ENCODE measurements at places on chromosomes 5 and 9.

- DNase-seq: no peak
Measured at GRCh38 chr5:58040044-58040443, 419.8 kb downstream of the PLK2 start.

DNA sequence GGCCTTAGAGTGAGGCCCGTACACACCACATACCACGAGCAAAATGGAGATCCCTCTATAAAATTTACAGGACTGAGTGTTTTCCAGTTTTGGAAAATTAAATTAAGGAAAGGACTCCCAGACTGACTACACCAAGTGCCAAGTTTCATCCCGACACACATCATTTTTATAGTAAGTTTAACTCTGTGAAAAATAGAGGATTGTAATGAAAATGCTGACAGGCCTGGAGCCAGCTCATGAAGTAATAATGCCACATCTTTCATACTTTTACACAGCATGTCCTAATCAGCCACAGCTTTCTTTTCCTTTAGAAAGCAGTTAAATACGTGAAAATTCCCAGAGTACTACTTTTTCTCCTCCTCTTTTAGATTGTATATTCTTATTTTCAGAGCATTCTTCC is 169.2 kb downstream of the SAXO1 start:
- no peak for DNase-seq

DNA sequence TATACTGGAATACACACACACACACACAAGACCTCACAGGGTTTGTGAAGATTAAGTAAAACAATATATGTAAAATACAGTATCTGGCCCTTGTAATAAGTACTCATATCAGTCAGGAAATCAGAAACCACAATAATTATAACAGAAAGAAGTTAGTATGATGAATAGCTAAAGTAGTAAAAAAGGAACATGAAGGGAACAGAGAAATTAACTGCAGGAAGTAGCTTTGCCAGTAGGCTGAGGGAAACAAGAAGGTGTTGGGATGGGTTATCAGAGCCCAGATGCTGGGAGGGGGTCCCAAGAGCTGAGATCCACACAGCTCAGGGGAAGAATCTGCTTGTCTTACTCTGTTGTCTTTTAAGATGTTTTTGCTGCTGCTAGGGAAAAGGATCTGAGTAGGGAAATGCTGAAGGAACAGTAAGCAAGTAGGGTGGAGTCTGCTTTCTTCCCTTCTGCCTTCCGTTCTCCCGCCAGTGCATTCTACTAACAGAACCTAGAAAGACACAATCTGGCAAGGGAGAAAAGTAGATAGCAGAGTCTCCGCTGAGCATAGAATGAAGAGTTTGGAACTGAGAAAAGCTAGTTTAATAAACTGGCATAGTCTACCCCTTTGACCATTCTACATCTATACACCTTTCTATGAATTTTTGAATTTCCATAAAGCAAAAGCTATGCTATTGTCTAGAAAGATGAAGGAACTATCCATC is 55.3 kb upstream of the ALDH1A1 start:
- DNase-seq: peak; percentile 81

DNA sequence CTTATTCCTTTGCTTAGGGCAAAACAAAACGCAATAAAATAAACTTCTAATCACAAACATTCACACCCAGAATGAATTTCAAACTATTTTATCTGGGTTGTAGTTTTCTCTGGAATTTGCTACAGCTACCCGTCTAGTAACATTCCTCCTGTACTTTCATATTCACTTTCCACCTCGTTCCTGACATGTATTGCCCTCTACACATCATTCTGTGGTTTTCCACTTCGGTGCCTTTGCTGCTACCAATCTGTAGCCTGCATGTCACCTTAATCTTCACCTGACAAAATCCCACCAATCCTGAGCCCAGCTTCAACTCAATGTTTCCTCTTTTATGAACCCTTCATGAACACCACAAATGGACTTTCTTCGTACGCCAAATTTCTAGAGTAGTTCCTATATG is 694.1 kb upstream of the C9orf72 start:
- DNase-seq: no peak

GRCh38 chr9:132745756-132746709 is 75.8 kb downstream of the GTF3C4 start:
- DNase-seq: no peak

DNA sequence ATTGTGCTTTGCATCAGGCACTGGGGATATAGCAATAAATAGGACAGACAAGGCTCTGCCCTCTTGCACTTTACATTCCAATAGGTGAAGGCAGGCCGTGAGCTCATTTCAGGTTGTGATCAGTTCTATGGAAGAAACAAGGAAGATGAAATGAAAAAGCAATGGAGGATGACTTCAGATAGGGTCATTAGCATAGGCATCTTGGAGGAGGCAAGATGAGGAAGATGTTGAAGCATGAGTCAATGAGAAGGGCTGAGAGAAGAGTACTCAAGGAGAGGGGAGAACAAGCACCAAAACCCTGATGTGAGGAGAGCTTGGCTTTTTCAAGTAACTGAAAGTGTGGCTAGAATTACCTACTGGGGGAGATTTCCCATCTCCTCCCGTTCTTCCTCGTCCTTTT is 5.0 kb upstream of the SPARC start:
- DNase-seq: no peak

DNA sequence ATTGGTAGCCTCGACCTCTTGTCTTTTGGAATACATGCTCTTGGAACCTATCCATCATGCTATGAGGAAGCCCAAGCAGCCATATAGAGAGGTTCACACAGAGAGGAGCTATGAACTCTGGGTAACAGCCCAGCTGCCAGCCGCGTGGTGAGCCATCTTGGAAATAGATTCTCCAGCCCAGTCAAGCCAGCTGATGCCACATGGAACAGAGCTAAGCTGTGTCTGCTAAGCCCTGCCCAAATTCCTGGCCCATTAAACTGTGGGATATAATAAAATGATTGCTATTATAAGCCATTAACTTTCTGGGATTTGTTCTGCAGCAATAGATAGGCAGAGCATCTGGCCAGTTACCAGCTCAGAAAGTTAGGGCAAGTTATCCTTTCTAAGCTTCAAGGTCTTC is 4.9 kb upstream of the PRUNE2 start:
- DNase-seq: no peak

GRCh38 chr5:44983006-44983405 is 174.3 kb downstream of the MRPS30 start:
- no peak for DNase-seq

GRCh38 chr9:121464968-121465367 is 34.7 kb downstream of the GGTA1 start:
- DNase-seq: no peak

DNA sequence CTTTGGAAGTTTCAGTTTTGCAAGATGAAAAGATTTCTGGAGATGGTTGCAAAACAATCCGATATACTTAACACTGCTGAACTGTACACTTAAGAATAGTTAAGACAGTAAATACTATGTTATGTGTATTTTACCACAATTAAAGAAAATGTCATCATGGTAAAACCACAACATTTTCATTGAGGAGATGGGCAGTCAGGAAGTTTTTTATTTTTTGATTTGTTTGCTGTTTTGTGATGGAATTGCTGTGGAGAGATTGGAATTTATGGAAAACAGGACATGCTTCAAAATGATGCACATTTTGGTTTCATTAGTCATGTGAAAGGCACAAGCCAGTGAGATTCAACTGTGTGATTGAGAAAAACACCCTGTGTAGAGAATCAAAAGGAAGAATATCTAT is 90.5 kb upstream of the AGXT2 start:
- no peak for DNase-seq

DNA sequence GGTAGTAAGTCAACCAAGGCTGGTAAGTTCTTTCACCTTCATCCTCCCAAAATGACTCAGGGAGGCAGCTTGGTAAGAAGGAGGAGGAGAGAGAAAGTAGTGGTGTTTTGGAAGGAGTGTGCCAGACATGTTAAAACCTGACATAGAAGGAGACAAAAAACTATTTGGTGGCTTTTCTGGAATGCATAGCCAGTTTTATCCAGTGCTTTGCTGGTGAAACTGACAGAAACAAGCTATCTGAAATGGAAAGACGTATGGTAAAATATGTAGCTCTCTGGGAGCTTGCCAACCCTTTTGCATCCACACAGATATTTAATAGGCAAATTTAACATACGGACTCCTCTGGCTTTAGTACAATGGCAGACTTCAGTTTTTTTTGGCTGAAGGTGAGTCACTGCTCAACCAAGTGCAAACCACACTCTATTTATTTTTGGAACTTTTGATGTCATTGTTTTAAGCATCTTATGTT is 45.4 kb downstream of the RAB14 start:
- DNase-seq: no peak

DNA sequence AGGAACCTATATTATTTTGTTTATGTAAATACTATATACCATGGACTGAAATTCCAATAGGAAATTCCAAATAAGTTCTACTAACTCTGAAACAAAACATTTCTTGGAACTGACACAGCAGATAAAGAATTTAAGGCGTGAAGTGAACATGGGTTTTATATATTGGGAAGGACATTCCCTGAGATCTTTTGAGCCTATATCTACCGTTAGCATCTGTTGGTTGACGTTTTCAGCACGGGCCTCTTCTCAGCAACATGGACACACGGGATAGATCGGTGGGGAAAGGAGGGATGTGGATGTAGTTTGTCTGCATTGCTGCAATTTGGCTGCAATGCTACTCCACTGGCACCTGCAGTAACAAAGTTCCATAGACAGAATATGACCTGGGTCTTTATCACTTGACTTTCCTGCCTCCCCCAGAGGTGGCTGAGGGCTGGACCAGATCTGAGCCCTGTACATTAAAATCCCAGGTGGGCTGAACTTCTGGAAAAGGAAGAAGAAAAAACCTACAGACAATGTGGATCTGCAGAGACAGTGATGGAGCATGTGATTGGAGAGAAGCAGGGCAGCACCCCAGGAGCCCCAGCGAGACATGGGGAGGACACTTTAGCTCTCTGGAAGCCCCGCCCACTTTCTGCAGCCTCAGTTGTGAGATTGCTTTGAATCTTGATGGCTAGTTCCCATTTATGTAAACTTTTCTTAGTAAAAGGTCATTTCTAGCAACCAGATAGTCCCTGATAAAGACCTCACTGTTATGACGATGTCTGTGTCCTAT is 91.2 kb upstream of the CPEB4 start:
- no peak for DNase-seq

GRCh38 chr5:56810826-56811225 is 4.5 kb upstream of the MAP3K1 start:
- no peak for DNase-seq

DNA sequence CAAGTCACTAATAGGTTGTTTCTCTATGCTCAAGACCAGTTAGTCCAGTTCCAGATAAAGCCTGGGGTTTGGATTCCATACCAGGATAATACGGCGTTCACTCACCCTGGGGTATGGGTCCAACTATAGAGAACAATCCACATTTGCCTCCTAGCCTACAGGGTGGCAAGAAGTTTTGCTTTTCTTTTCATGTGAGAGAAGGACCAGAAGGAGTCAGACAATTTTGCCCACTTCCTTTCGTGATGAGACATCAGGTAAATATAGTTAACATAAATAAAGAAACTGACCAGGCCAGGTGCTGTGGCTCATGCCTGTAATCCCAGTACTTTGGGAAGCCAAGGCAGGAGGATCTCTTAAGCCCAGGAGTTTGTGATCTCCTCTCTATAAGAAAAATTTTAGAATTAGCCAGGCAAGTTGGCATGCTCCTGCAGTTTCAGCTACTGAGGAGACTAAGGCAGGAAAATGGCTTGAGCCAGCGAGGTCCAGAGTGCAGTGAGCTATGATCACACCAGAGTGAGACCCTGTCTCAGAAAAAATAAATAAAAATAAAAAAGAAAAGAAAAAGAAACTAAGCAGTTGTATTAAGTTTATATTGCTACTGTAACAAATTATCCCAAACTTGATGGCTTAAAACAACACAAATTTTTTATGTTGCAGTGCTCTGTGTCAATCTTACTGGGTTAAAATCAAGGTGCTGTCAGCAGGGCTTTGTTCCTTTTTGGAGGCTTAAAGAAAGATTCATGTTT is 7.5 kb upstream of the REEP5 start:
- DNase-seq: no peak

GRCh38 chr9:110069326-110070248 is 138.4 kb downstream of the C9orf152 start:
- peak; percentile 87 for DNase-seq

- peak; percentile 3 for DNase-seq
Measured at GRCh38 chr5:111299067-111299481, 74.9 kb downstream of the CAMK4 start.

GRCh38 chr9:78041971-78042370 is 10.4 kb upstream of the GNAQ start:
- DNase-seq: no peak

GRCh38 chr9:112069318-112070169 is 105.6 kb downstream of the SUSD1 start:
- DNase-seq: peak; percentile 71
